ENCODE measurements at places on chromosomes 5 and 9.

GRCh38 chr5:137753691-137754187 lies 424 bp downstream of the HNRNPA0 start:
- DNase-seq = no peak

GRCh38 chr5:176132471-176133288 lies 105.5 kb upstream of the SIMC1 start:
- DNase-seq = no peak

DNA sequence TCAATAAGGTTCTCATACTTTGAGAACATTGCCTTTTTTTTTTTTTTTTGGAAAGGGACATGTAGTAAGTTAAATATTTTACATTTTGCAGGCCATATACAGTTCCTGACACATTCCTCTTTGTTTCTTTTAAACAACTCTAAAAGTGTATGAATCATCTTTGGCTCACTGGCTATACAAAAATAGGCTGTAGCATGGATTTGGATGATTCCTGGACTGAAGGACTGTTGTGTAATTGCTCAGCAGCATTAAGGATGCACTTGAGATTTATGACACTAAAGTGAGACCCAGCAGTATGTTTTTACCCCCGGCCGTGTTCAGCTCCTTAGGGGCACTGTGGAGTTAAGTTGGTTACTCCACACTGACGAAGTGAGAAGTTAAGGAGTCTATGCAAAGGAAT lies 41.3 kb downstream of the VPS13A start:
- DNase-seq = no peak

DNA sequence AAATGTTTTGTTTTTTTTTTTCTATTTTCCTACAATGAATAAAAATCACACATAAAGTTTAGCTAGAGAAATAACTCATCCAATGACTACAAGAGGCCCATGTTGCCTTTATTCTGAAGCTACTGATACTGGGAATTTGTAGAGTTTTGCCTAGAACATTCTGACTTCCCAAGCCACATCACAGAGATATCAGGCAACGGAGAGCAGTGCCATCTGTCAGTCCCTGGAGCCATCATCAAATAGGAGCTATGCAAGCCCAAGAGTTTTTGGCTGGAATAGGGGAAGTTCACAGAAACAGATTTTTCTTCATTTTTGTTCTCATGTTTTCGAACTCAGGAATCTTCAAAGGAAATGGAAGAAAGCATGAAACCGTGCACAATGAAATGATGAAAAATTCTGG lies 896.6 kb downstream of the TLE1 start:
- no peak for DNase-seq

DNA sequence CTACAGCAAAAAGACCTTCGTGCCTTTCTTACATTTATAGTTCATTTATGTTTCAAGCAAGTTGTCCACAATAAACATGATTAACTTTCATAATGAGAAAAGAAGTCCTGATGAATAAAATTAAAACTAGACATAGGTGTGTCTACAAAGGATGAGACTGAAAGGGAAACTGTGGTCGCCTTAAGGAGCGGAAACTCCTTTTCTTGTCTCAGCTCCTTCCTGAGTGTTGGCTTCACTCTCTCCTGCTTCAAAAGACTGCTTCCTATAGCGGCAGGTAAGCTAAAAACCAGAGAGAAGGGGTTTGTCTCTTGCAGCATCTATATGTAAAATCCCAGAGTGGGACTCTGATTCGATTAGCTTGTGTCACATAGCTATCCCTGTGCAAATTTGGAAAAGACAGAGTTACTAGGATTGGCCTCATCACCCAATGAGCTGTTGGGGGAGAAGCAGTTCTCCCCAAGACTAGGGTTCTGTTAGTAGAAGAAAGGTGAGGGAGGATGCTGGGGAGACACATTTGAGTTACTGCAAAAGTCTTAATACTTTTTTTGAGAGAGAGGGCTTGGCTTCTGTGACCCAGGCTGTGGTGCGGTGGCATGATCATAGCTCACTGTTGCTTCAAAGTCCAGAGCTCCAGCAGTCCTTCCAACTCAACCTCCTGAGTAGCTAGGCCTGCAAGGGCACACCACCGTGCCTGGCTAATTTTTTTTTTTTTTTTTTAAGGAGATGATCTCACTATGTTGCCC lies 16.8 kb upstream of the CTSL start:
- no peak for DNase-seq
